ENCODE measurements at places on chromosomes 11 and 22. TPM values are rescaled to one million over a fixed set of nuclear protein-coding genes. Genes with fewer than 3 reads are reported as not detected.

The PKP3 gene
- 0.55 TPM for polyA plus RNA-seq

The LUZP2 gene
- 1.8 TPM for polyA plus RNA-seq

The ELFN2 gene
- polyA plus RNA-seq, result 3.8 TPM

The RAB30 gene
- polyA plus RNA-seq, result 11.8 TPM

GRCh38 chr11:116861539-116861938 lies 24.1 kb upstream of the APOA1 start:
- no peak for DNase-seq

DNA sequence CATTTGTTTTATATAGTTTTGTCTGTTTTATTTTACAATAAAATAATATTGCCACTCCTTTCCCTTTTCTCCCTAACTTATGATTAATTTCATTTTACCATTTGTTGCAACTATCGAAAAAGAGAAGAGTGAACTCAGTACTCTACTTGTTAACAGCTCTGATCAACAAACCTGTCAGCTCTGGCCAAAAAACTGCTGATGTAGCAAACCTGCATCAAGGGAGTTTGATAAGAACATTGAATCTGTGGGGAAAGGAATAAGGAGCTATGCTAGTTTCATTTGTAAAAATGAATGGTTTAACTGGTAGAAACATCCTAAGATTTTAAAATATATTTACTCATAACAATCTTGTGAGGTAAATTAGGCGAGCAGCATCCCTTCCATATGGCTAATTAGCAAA lies 42.9 kb downstream of the EIF4ENIF1 start:
- no peak for DNase-seq

- DNase-seq, result no peak
Observed at GRCh38 chr11:44281151-44281550, 28.8 kb downstream of the ALX4 start.

DNA sequence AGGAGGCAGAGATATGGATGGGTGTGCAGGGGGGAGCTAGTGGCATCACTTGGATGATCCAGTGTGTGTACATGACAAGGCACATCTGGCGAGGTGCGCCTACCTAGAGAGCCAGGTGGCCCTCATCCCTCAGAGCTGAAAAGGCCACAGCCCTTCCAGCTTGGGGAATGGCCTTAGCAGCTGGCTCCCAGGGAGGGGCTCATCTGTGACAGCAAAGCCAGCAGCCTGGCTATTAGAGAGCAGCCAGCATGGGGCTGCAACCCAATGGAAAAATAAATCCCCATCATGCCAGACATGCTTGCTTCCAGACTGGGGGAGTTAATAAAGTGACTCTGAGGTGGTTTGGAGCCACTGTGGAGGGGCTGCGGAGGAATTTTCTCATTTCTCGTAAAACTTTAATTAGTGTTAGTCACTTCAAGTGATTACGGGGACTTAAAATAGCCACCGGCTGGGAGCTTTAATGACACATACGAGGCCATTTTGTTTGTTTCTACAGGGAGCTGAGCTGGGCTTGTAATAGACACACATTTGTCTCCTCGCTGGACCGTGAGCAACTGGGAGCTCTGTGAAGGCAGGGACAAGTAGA lies 111.2 kb upstream of the ALX4 start:
- DNase-seq, result no peak

- no peak for DNase-seq
Observed at GRCh38 chr11:123577081-123577598, 77.3 kb downstream of the SCN3B start.

GRCh38 chr22:50626850-50627641 lies 906 bp downstream of the ARSA start:
- no peak for DNase-seq

- DNase-seq, result no peak
Observed at GRCh38 chr11:86013713-86014112, 55.2 kb downstream of the PICALM start.

DNA sequence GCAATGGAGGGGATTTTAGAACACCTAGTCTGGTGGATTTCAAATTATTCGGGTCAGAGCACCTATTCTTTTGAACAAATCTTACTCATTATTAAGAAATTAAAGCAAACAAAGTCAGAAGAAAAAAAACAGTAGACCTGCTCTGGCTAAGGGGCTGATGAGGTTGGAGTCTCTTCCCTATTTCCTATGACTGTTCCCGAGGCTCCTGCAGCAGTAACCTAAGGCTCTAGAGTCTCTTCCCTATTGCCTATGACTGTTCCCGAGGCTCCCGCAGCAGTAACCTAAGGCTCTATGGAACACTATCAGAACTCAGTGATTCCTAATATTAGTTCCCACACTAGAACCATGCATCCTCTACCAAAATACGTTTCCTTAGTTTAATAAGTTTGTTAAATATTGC lies 607.9 kb downstream of the NTM start:
- DNase-seq, result no peak

DNA sequence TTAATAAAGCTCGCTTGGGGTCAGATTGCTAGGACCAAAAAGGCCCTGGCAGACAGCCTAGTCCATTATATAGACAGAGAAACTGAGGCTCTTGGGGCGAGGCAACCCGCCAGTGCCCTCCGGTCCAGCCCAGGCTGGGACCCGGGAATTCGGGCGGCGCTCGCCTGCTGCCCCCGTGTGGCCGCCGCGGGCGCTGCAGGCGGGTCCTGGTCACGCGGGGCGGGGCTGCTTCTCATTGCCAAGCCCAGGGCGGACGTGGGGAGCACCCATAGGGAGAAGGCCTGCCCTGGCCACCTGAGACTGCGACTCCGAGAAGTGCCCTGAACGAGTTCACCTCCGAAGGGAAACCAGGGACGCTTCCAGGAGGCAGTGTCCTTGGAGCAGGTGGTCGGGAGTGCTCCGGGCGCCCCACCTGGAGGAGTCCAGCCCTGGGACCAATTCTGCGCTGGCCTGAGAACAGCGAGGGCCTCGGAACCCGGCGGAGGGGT lies 36.0 kb upstream of the CSNK1E start:
- no peak for DNase-seq

Data from AG04450 (cell line).